Kidney capillary endothelial cell (primary cell): ENCODE measurements at places on chromosomes 7 and 10.
A peak's percentile ranks its signal among the peaks of the same experiment; 100 is the strongest.

- DNase-seq: no peak
Measured at GRCh38 chr7:141071260-141071854, 2.5 kb upstream of the TMEM178B start.

- DNase-seq: no peak
Measured at GRCh38 chr10:80471715-80472233, 17.7 kb downstream of the TSPAN14 start.

DNA sequence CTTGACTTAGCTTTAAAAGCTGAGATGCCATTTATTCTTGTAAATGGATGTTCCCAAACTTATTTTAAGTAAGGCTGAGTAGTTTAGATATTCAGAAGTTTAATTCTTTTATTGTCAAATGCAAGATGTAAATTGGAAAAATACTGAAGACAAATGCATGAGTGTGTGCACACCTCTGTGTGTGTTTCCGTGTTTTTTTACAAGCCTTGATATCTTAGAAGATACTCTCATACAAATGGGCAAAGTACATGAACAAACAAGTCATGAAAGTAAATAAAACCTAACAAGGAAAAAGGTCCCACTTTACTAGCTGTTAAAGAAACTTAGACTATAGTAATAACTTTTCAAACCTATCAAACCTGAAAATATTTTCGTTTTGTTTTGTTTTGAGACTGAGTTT, 29.0 kb downstream of the ACSL5 start:
- no peak for DNase-seq

DNA sequence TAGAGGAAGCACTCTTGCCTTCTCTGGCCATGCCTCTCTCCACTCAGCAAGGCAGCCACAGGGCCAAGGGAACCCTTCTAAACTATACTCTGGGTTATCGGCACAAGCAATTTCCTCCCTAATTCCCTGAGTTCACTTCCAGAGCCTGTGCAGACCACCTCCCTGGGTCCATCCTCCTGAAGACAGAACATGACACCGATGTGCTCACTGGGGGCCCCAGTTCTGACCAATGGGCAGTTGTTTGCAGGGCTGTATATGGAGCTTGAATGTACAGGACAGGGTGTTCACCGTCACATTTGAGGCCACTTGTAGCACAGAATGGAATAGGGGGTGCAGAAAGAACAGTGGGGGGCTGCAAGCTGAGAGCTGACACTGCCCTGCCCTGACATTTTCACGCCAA, 77.7 kb downstream of the TFEC start:
- no peak for DNase-seq

DNA sequence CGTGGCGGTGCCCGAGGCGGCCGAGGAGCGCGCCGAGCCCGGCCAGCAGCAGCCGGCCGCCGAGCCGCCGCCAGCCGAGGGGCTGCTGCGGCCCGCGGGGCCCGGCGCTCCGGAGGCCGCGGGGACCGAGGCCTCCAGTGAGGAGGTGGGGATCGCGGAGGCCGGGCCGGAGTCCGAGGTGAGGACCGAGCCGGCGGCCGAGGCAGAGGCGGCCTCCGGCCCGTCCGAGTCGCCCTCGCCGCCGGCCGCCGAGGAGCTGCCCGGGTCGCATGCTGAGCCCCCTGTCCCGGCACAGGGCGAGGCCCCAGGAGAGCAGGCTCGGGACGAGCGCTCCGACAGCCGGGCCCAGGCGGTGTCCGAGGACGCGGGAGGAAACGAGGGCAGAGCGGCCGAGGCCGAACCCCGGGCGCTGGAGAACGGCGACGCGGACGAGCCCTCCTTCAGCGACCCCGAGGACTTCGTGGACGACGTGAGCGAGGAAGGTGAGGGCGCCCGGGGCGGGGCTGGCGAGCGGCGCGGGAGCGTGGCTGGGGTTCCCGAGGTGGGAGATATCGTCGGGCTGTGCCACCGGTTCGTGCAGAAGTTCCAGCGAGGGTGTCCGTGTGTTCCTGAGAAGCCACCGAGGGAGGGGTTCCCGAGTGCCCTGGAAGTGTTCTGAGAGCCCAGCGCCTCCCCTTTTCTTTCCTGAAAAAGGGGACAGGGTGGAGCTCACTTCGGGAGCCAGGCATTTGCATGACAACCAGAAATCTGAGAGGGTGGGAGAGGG, 495 bp downstream of the EIF3B start:
- peak; percentile 1 for DNase-seq

- no peak for DNase-seq
Measured at GRCh38 chr7:82435769-82436168, 7.8 kb downstream of the CACNA2D1 start.

- DNase-seq: no peak
Measured at GRCh38 chr10:43623351-43623750, 17.1 kb downstream of the ZNF485 start.

GRCh38 chr10:48797830-48798229, 113.2 kb downstream of the WDFY4 start:
- no peak for DNase-seq

DNA sequence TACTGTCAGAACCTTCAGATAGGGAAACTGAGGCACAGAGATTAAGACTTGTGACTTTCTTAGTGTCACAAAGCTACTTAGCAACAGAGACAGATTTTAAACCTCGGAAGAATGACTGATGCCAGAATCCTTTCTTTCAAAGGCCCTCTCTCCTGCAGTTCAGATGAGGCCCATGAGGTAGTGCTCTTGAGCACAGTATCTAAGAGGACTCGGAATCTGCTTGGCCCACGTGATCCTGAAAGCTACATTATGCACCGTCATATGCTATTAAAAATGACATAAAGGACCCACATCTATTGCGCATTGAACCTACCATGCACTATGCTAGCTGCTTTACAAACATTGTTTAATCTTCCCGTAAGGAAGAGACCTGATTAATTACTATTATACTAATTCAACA, 355.9 kb downstream of the SFMBT2 start:
- DNase-seq: no peak

- DNase-seq: no peak
Measured at GRCh38 chr7:40015790-40016296, 65.8 kb downstream of the CDK13 start.

DNA sequence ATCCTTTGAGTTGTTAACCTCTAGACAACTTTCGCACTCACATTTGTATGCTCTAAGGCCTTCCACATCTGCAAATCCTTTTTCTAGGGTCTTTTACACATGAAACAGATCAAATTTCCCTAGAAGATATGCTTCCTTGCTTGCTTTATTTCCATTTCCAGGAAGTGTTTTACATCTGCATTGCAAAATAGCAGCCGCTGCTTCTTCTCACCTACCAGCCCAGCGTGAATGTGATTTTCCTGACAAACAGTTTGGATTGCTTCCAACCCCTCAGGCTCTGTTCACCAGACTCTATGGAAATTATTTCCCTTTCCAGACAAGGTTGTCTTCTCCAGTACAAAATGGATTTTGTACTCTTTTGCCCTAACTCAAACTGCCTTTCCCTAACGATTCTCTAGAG, 50.9 kb upstream of the PAPSS2 start:
- DNase-seq: no peak

GRCh38 chr10:18140149-18140956, at the start of gene CACNB2:
Gene CACNB2 (plus strand): TSS chr10:18140424.
- DNase-seq: no peak

- no peak for DNase-seq
Measured at GRCh38 chr10:90583416-90583815, 274.4 kb downstream of the HTR7 start.

- no peak for DNase-seq
Measured at GRCh38 chr10:22894714-22895113, 33.1 kb upstream of the ARMC3 start.

DNA sequence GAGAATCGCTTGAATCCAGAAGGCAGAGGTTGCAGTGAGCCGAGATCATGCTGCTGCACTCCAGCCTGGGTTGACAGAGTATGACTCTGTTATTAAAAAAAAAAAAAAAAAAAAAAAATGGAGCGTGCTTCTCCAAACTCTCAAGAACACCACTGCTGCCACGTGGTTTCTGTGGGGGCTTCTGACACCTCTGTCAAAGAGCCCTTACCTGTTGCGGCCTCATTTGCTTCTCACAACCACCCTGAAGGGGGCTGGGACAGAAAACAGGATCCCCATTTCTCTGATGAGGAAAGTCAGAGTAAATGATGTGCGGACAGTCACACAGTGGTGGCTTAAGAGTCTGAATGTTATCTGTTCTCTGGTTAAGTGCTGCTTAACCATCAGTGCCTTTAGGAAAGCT, 95.3 kb downstream of the RNF216 start:
- no peak for DNase-seq

- DNase-seq: no peak
Measured at GRCh38 chr10:62735464-62736167, 68.9 kb upstream of the ADO start.

DNA sequence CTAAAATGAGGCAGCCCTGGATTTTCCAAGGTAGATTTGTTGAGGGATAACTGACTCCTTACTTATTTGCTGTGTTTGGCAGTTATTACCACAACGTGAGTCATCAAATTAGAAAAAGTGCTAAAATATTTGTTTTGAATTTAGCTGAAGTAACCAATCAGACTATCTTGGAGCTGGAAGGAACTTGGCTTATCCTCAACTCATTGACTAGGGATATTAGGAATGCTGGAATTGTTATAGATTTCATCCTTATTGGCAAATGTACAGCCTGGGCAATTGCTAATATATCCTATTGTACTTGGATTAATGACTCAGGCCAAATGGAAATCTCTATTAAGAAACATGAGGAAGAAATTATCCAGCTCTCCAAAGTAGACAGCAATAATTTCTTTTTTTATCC, 1189.0 kb upstream of the LRRN3 start:
- DNase-seq: no peak

GRCh38 chr10:87827681-87828080, 9.7 kb upstream of the ATAD1 start:
- no peak for DNase-seq

DNA sequence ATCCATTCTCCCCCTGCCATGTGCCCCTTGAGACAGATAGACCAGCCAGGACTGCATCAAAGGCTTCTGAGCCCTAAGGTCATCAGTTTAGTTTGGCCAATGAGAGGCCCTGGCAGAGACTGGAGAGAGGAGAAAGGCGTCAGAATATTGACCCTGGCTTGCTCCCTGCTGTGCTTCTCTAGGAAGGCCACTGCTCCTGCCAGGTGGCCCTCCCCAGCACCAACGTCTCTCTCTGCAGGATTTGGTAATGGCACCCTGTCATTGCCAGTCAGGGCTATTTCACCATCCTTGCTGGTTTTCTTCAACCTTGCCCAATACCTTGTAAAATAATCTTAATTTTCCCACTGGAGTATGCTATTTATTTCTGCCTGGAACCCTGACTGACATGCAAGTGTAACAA, 38.8 kb upstream of the ZRANB1 start:
- DNase-seq: no peak
